ENCODE measurements at places on chromosomes 11 and 22.
A peak's percentile ranks its signal among the peaks of the same experiment; 100 is the strongest.

DNA sequence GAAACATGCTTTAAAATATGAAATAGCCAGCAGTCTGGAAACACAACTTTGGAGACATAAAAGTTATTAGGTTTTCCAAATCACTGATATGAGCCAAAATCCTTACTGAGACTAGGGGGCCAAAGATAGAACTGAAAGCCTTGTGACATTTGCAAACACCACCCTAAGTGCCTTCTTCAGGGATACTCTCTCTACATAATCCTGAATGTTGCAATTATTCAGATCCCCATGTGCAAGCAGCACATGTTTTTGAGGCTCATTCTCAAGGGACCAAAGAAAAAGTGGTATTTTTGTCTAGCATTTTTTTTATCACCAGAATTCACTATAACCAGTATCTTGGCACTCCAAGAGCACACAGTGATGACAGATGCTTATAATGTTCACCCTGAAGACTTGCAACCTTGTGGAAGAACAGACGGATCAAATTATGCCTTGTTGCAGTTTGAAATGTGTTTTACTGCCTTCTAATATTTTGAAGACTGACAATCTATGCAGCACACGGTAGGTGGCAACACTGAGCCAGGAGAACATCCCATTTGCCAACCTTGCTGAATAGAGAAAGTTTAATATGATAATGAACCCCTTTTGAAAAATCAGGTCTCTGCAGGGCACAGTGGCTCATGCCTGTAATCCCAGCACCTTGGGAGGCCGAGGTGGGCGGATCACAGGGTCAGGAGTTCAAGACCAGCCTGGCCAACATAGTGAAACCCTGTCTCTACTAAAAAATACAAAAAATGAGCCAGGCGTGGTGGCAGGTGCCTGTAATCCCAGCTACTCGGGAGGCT lies 78.5 kb downstream of the PLEKHA7 start:
- DNase-seq, result peak; percentile 52

GRCh38 chr11:63012839-63013238 lies 2.8 kb downstream of the SLC22A8 start:
- DNase-seq, result no peak

DNA sequence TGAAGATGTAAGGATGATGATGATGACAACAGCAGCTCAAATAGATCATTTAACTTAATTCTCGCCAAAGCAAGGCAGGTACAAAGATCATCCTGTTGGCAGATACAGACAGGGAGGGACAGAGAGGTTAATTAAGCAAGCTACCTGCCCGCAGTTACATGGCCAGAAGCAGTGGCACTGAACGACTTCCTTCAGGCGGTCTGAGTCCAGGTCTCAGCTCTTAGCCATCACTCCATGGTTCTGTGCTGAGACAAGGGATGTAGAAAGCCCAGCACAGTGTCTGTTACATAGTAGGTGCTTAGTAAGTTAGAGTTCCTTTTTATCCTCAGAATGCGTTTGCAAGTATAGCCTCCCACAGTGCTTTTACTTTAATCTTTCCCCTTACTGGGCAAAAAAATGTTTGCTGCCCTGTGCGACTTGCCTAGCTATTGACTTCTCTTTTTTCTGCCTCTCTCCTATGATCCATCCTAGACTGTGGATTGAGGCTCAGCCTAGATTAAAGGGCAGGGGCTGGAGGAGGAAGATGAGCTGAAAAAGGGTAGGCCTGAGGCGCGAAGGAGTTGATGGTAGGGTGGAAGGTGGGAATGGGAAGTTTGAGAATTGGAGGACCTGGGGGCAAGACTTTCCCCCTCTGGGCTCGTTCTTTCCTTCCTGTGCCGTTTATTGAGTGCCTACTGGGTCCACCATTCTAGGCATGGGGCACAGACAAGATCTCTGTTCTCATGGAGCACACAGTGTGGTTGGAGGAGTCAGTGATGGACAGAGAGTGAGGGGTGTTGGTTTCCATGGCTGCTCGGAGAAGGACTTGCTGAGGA lies 108.2 kb upstream of the OR4B1 start:
- DNase-seq, result no peak

DNA sequence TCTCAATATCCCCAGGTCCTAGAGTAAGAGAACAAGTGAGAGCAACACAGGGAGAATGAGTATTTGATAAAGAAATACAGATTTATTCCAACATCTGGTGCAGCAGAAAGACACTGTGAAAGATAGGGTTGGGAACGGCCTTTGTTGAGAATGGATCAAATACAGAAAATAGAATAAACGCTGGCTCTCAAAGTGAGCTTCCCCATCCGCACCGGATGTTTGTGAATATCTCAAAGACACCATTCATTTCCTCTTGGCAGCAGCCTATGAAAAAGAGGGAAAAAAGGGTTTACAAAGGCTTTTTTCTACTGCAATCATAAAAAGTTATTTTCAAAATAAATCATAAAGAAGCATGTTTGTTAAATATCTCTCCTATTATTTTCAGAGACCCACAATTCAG lies 279.3 kb downstream of the CASP12 start:
- DNase-seq, result no peak

- no peak for DNase-seq
These were observed 582 bp downstream of the SREBF2 start for GRCh38 chr22:41833369-41834004.

- no peak for DNase-seq
These were observed 36.6 kb downstream of the RPS6KA4 start for GRCh38 chr11:64395545-64396078.

- no peak for DNase-seq
These were observed 14.9 kb downstream of the TMEM258 start for GRCh38 chr11:61777234-61778090.

- DNase-seq, result no peak
These were observed 113.0 kb downstream of the NTM start for GRCh38 chr11:131483453-131483852.

DNA sequence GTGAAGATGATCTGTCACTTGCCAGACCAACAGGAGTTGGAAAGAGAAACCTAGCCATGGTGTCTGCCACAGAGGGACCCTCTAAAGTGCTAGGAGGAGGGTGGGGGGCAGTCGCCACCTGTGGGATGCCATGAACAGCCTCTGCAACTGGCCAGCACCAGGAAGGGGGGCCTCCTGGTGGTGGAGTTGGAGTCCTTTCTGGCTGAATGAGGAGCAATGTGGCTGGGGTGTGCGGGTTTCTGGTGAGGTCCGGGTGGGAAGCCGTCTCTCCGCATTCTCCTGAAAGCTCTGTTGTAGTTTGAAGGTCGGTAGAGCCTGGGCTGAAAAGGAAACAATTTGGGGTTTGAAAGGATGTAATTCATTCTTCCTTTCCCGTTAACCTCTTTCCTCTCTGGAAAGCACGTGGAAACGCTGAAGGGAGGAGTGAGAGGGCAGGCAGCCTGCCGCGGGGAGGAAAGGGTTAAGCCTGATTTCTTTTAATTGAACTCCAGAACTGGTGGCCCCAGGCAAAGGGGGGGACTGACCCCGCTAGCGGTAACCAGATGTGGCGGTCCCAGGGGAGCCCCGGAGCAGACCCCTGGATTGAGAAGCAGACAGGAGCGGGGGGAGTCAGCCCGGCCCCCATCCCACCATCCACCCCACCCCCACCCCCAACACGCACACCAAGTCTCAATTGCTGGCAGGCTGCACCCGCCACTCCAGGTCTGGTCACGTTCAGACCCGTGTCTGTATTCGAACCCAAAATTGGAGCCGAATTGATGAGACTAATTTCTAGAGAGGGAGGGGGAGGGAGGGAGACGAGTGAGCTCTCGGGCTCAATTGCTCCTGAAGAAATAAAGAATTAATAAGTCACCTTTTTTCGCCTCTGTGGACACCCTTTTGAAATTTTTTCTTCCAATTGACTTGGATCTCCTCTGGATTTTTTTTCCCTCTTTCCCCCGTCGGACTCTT lies 1.8 kb upstream of the FLI1 start:
- DNase-seq, result no peak

DNA sequence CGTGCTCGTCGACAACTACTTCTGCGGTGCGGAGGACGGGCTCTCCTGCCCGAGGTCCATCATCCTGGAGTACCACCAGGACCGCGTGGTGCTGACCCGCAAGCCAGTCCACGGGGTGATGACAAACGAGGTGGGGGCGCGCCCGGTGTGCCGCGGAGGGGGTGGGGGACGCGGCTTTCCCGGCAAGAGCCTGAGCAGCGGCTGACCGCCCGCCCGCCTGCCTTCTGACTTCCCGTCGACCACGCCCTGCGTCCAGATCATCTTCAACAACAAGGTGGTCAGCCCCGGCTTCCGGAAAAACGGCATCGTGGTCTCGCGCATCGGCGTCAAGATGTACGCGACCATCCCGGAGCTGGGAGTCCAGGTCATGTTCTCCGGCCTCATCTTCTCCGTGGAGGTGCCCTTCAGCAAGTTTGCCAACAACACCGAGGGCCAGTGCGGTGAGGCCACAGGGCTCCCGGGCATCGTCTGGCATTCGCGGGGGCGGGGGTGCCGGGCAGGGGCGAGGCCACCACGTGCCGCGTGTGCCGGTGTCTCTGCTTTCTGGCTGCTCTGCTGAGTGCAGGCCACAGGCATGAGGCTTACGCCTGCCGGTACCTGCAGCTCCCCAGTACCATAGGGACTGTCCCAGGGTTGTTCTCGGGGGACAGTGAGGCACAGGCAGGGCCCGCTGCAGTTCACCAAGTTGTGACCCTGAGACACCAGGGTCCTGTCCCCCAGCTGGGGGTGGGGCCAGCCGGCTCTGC lies 28.5 kb upstream of the MUC5B start:
- DNase-seq, result no peak

- no peak for DNase-seq
These were observed 52.4 kb downstream of the LARGE2 start for GRCh38 chr11:45974806-45975205.

DNA sequence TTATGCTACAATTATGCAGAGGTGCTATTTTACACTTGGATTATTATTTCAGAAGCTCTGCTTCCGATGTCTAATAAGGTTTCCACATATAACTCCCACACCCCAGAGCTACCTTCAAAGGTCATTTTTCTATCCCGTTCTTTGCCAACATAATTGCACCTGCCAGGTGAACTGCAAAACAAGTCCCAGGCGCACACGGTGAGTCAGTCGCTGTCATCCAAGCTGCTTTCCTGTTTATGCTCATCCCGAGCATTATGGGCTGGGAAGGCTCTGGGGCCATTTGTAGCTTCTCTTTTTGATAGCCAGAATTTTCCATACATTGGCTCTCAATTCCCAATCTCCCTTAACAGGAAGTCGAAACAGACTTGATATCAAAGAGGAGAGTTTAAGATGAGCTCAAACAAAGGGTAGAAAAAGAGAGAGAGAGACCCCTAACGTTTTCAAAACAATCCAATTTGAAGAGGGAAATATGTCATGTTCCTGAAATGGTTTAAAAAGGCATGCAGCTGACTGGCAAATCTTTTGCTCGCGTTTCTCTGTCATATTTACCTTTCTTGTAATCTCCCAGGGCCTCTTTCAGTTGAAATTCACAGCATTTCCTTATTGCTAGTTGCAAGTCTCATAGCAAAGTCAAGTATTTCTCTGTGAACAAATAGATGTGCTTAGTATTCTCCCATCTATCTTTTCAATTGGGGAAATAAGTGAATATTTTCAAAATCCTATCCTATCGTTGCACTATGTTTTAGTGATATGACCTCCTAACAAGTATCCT lies 815.9 kb downstream of the KCNA4 start:
- DNase-seq, result no peak

DNA sequence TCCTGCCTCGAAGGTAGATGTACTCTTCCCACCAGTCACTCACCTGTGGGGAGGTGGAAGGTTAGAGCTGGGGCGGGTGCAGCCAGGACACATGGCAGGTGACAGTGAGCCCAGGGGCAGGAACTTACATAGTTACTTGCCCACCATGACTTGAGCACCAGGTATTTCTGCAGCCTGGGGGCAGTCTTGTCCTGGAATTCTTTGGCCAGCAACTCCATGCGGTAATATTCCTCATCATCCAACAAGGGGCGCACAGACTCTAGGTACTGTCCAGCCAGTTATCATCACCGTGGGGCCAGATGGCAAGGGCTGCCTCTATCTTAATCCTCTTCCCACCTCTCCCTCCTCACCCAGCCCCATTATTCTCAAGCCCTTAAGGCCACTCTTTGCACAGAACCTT lies 2.2 kb downstream of the CPT1B start:
- no peak for DNase-seq

- no peak for DNase-seq
These were observed 622.2 kb downstream of the BRD1 start for GRCh38 chr22:49205483-49205800.

GRCh38 chr22:36383110-36383581 lies 4.6 kb downstream of the MYH9 start:
- no peak for DNase-seq

DNA sequence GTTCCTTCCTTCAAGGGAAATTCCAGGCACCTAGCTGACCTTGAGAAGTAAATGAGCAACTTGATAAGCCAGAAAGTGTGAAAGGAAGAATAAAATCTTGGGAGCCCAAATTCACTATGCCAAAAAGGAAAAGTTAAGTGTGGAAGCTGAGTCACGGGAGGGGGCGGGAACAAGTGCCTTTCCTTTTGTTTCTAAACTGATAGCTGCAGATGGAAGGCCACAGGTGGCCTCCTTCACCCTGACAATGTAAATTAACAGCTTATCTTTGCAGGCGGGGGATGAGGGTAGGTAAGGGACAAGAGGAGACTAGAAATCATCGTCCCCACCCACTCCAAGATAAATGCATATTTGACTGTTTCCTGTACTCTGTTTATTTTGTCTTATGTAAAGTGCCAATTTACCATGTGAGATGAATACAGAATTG lies 36.4 kb upstream of the TREH start:
- DNase-seq, result no peak

GRCh38 chr11:118623269-118623655 lies 15.8 kb downstream of the PHLDB1 start:
- DNase-seq, result no peak

DNA sequence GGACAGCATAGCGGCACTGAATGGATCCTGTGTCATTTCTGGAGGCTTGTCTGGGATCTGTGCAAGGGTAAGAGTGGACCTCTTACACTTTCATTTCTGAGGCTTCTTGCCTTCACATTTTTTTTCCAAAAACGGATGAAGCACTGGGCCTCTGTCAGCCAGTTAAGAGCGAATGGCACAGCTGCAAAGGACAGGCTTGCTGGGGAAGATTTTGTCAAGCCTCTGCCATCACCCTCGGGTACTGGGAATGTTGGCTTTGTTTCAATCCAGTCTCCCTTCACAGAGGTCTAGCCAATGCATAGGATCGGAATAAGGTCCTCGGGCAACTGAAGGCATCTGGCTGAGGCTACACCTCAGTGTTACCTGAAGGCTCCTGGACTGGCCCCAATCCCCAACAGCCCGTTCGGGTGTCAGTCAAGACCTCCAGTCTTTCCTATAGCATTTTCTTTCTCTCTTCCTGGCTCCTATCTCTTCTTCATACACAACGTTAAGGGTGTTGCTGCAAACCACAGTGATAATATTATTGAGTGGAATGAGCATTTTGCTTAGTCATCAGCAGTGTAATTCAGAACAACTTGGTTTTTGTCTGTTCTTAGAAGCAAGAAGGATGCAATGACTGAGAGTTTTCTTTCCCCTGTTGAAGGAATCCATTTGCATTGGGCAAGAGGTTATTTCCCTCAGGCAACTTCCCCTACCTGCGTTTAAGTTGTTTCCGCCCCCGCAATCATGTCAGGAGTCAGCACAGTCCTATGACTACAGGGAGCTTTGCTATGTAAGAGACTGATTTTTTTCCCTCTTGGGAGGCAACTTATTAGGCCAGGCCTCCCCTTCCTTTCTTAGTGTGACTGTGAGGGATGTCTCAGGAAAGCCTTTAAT lies 22.8 kb downstream of the NPAT start:
- DNase-seq, result no peak

All from SK-N-MC (cell line).